T47D (cell line): ENCODE measurements at places on chromosomes 5 and 9.

DNA sequence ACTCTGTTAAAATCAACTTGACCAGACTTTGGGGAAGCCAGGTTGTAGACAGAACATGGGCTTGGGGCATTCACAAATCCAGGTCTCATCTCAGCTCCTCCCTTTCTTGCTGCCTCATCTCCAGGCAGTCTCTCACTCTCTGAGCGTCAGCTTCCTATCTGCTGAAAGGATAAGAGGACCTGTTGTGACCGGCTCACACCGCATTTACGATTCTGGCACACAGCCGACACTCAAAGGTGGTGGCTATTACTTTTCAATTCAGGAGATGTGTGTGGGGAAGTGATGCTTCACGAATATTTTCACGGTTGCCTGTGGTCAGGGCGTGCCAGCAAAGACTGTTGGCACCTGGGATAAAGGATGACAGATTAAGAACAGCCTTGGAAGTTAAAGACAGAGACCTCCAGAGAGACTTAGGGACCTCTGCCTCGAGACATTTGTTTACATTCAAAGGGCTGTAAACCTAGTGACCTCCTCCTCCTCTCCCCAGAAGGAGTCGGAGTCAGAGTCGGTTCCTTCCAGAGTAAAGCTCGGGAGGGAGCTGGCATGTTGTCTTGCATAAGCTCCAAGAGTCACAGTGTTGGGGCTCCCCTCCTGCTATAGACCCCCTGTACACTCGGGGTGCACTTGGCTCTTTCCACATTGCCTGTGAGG lies 83.2 kb downstream of the AK8 start:
- no peak for DNase-seq

- no peak for DNase-seq
These were observed 26.9 kb upstream of the SH3PXD2B start for GRCh38 chr5:172481011-172481800.

- DNase-seq = no peak
These were observed 6.1 kb downstream of the ANXA2R start for GRCh38 chr5:43033841-43034590.

- no peak for DNase-seq
These were observed 4.8 kb downstream of the PSIP1 start for GRCh38 chr9:15505921-15506320.

- peak; percentile 45 for DNase-seq
These were observed 12.9 kb downstream of the ITGA1 start for GRCh38 chr5:52800394-52801213.

GRCh38 chr5:96720408-96720807 lies 58.2 kb downstream of the CAST start:
- no peak for DNase-seq

DNA sequence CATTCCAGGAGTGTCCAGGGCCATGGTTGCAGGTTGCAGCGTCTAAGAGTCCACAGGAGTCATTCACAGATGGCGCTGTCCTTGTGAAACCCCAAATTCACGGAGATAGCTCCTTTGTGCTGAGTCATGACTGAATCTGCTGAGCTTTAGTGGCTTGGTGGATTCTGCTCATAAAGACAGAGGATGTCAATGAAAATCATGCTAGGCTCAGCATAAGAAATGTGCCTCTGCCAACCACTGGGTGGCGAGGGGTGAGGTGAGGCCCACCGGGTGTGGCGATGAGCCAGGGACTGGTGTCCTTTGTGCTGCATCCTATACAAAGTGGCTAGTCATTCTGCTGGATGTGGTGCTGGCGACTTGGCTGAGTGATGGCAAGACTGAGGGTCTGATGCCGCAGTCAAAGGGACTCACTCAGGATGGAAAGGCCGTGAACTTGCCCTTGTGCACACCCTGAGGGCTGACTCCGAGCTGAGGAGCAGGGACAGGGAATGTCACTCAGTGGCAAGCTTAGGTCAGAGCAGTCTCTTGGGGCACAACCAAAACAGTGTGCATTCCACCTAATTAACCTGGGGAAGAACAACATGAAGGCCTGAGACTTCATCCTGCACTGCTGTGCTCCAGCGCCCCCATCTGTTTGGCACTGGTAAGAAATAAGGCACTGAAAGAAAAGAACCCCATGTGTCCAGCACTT lies 71.5 kb downstream of the DAP start:
- peak; percentile 62 for DNase-seq

DNA sequence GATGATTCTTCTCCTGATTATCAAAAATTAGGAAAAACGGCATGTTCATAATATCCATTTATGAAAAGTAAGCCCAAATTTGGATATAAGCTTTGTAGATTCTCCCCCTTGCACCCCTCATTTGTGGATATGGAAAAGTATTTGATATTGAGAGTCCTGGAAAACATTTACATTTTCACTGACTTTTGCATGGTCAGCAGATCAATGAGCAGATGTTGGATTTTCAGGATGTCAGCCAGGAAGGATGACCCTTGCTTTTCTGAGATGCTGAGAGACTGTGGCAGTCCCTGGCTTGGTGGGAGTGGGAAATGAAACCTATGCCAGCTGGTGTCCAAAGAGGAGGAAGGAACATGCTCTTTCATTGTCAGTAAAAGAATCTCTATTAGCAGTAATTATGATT lies 410.8 kb downstream of the DMAC1 start:
- no peak for DNase-seq

- DNase-seq = no peak
These were observed 453.5 kb downstream of the RAB3C start for GRCh38 chr5:59036274-59036961.

DNA sequence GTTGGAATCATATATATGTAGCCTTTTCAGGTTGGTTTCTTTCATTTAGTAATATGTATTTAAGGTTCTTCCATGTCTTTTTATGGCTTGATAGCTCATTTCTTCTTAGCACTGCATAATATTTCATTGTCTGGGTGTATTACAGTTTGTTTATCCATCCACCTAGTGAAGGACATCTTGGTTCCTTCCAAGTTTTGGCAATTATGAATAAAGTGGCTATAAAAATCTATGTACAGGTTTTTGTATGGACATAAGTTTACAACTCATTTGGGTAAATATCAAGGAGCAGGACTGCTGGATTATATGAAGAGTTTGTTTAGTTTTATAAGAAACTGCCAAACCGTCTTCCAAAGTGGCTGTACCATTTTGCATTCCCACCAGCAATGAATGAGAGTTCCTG lies 11.7 kb downstream of the PPP6C start:
- no peak for DNase-seq

DNA sequence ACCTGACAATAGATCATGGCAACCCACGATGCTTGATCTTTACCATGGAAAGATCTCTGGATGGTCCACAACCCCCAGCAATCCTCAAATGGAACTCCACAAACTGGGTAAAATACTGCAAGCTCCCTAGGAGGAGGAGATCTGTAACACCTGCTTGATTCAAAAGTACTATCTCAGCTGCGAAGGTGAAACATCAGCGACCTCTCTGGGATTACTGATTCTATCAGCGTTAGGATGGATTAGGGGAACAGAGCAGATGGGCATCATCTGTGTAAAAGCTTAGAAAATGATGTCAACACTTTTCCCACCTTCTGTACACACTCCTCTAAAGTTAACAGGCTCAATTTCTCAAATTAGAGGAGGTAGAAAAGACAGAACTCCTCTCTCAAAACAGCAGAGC lies 31.5 kb upstream of the TRPC7 start:
- DNase-seq = no peak
